ENCODE measurements at places on chromosomes 3 and 15.

DNA sequence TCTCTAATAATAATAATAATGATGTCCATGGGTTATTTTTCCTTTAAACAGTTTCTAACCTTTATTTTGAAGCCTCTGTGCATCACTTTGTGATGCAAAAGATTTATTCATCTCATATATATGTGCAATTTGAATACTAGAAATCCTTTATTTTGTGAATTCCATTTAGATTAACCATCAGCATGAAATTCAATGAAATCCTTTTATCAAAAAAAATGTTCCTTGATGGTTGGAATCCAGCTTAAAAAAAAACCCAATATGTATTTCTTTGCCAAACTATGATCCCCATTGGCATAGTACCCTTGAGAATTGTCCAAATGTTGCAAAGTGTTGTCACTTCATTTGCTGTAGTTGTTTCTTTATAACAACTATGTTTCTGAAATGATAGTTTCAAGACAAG is 7.4 kb downstream of the TBC1D23 start:
- DNase-seq: no peak

DNA sequence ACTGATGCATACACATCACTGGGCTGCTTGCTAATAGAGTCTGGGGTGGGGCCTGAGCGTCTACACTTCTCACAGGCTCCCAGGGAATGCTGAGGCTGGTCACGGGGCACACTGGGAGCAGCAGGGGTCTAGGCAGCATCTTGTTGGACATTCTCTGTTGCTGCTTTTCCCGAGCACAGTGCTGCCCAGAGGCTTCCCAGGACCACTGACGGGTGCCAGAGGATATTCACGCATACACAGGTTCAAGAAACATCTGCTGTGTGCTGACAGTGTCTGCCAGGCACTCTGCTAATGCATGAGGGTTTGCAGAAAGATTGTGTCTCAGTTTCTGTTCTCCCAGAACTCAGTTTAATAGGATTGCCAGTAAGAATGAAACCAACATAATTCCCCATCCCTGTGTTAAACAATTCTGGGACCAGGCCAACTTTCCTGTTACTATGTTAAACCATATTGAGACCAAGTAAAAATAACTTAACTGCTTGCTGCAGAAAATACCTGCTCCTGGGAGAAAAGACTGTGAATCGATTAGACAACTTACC is 23.9 kb upstream of the BCL2L10 start:
- no peak for DNase-seq

- peak; percentile 71 for DNase-seq
Observed at GRCh38 chr3:190807719-190808375, 54.6 kb downstream of the GMNC start.

GRCh38 chr3:30510596-30510995 is 95.8 kb upstream of the TGFBR2 start:
- DNase-seq: no peak

DNA sequence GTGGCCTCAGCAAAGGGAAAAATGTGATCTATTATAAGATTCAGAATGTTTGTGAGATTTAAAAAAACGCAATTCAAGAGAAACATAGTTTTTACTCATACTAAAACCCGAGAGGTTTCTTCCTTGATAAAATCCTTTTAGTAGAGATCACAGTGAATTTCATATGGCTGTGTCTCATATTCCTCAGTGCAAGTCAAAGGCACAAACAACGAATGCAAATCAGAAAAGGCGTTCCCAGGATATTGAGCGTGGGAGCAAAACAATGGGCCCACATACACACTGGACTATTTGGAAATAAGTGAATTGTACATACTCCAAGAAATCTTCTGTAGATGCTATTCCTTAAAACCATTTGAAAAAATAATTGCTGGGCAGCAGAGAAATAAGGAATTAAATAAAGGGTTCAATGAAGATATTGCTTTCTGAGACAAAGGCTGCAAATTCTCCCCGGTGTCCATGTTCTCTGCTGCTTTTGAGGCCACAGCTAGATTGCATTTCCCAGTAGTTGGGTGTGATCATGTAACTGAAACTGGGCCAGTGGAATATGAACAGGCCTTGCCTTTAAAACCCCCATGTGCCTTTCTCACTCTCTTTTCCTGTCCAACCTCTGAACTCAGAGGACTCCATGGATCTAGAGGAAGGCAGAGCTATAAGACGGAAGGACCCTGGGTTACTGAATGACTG is 144.6 kb upstream of the TBL1XR1 start:
- DNase-seq: no peak

GRCh38 chr3:182755308-182755707 is 38.0 kb upstream of the ATP11B start:
- DNase-seq: no peak

GRCh38 chr3:151200586-151200985 is 2.4 kb downstream of the GPR171 start:
- DNase-seq: no peak

DNA sequence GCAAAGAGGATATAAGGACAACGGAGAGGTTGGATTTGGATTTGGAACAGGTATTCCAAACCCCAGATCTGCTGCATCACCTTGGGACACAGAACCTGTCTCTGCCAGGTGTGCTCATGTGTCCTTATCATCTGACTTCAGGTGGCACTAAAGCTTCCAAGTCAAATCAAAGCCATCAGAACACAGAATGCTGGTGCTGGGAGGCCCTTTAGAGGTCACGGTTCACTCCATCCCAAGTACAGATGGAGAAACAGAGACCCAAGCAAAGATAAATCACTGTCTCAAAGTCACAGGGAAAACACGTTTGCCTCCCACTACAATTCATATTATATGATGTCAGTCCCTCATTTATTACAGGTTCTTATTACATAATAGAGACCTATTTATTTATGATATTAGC is 72.8 kb downstream of the HES1 start:
- no peak for DNase-seq

- peak; percentile 69 for DNase-seq
Observed at GRCh38 chr3:128054367-128054766, 2.1 kb downstream of the SEC61A1 start.

DNA sequence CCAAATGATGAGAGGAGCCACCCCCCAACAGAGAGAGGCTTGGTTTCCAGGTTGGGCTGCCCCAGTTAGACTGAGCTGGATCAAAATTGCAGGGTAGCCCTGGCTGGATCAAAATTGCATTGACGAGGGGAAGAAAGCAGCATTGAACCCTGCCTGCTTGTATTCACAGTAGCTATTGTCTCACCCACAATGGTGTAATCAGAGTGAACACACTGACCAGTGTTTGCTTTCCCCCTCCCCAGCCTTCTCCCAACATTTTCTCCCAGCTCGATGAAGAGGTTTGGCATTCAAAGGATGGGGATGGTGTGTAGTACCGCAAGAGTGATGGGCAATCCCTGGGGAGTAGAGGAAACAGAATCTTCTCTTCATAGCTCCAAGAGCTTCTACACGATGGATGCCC is 223.8 kb downstream of the ADAMTS9 start:
- DNase-seq: no peak

GRCh38 chr3:83928391-83928790 is 1030.4 kb upstream of the CADM2 start:
- no peak for DNase-seq

DNA sequence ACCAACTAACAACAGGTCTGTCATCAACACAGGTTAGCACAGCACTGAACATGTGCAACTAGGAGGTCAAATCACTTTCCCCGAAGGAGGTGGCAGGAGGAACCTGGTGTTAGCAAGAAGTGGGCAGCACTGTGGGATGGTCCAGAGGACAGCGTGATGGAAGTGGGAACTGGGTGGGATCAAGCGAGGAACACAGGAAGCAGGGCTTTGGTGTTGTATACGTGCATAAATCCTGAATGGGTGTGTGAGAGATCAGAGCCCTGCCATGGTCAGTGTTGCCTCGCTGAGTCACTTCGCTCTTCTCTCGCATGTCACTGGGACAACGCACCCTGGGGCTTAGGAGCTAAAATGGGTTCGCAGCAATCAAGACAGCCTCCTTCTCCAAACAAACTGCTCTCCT is 62.1 kb downstream of the MOBP start:
- no peak for DNase-seq

DNA sequence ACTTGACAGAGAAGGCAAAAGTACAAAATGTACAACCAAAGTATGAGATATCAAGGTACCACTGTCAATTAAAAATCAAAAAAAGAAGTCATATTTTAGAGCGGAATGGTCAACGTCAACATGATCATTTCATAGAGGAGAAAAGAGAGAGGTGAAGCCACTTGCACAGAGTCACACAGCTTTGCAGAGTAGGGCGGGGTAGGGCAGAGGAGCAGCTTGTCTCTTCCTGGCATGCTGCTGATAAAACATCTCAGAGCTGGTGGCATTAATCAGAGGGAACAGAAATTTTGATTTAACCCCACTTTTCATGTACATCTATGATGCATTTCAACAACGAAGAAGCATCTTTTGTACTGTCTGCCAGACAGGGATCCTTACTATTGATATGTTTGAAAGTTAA is 5.2 kb upstream of the IGF1R start:
- DNase-seq: no peak

Measured in gastrocnemius medialis (tissue), 4 donors.